ENCODE measurements at places on chromosomes 6 and 20. TPM values are rescaled to one million over a fixed set of nuclear protein-coding genes. Genes with fewer than 3 reads are reported as not detected.

- no peak for DNase-seq
These were observed 38.1 kb upstream of the CD83 start for GRCh38 chr6:14079433-14079832.

DNA sequence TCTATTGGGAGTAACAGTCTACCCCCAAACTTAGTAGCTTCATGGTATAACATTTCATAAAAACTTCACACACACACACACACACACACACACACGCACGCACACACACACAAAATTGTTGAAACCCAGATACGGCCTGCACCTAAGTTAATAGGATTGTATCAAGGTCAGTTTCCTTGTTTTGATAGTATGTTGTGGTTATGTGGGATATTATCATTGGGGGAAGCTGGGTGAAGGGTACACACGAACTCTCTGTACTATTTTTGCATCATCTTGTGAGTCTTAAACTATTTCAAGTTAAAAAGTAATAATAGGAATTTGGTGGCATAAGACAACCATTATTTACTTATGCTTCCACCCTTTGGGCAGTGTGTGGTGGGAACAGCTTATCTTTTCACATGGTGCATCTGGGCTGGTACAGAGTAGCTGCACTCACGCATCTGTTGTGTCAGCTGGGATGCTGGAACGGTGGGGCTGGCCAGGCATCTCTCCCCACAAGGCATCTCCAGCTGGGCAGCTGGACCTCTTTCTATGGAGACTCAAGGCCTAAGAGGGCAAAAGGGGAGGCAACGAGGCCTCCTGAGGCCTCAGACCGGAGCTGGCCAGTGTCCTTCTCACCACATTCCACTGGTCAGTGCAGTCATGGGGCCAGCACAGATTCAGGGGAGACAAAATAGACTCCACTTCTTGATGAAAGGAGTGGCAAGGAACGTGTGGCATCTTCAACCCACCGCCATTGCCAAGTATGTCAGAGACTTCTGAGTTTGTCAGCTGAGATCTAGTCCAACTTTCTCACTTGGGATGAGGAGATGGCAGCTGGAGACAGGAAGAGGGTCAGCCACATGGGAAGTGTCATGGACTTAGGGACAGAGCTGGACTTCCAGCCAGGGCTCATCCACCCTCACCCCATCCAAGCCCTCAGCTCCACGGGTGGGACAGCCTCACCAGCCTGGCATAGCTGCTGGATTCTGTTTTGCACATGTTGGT, 20.5 kb upstream of the IP6K3 start:
- no peak for DNase-seq

DNA sequence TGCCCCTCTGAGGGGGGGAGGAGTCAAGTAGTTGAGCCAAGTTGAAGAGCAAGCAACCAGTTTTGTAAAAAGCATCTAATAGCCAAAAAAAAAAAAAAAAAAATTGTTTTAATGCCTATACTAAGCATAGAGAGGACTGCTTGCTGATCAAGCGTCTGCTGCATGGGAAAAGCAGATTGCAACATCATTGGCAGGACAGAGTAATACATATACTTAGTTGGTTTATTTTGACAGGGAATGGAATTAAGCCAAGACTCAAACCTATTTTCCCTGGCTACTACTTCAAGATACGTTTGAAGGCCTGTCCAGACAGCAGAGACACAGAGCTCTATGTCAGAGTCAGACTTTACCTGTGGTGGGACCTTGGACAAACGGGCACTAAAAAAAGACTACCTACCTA, 120.5 kb downstream of the RTN4IP1 start:
- DNase-seq, result no peak

Gene NMBR
- not detected for total RNA-seq

Gene HLA-DOA
- total RNA-seq, result 3.1 TPM

Gene LSM2
- 39.7 TPM for total RNA-seq

Gene CLVS2
- not detected for total RNA-seq

All from posterior vena cava (tissue), 2 donors.